ENCODE measurements at places on chromosomes 3 and 15. TPM values are rescaled to one million over a fixed set of nuclear protein-coding genes. Genes with fewer than 3 reads are reported as not detected.

The MED12L gene
- 0.61 TPM for total RNA-seq

The MAP3K13 gene
- 15.6 TPM for total RNA-seq

The EPHA3 gene
- not detected for total RNA-seq

The FMN1 gene
- 0.37 TPM for total RNA-seq
